ENCODE measurements at places on chromosomes 6 and 20. TPM values are rescaled to one million over a fixed set of nuclear protein-coding genes. Genes with fewer than 3 reads are reported as not detected.

The BPI gene
- not detected for total RNA-seq

The SAMD3 gene
- total RNA-seq: not detected

The MICA gene
- total RNA-seq: 44.8 TPM

The EFCAB8 gene
- total RNA-seq: 0.36 TPM

The FARS2 gene
- 27.3 TPM for total RNA-seq

The CLDN20 gene
- not detected for total RNA-seq

The DIDO1 gene
- 28.7 TPM for total RNA-seq

The SEL1L2 gene
- total RNA-seq: not detected

The USP49 gene
- 3.6 TPM for total RNA-seq

All from nasal cavity respiratory epithelium epithelial cell of viscerocranial mucosa (primary cell).